T-helper 17 cell (primary cell): ENCODE measurements at places on chromosomes 4 and X. TPM values are rescaled to one million over a fixed set of nuclear protein-coding genes. Genes with fewer than 3 reads are reported as not detected.

- no peak for DNase-seq
Observed at GRCh38 chrX:57918750-57919436, 8.6 kb upstream of the ZXDA start.

DNA sequence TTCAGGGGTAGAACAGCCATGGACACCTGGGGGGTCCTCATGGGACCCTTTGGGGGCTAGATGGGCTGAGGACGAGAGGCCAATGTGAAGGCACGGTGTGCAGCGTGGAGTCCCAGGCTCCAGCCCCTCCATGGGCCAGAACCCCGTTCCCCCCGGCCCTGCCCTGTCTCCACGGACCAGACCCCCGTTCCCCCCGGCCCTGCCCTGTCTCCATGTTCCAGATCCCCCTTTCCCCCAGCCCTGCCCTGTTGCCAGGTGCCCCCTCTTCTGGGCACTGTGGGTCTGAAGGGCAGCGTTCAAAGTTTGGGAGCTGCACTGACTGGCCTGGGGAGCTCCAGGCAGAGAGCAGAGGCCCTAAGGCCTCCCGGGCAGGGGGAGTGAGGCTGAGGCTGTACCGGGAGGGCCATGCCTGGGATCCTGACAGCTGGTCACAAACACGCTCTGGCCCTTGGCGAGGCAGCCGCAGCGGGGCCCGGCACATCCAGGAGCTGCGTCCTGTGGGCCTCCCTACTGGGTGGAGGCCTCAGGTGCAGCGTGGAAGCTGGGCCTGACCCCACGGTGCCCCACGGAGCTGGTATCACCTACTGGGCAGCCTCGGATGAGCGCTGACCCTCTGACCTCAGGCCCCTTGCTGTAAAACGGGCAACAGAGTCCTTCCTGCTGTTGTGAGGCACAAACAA, 8.9 kb downstream of the DGKQ start:
- no peak for DNase-seq

Gene PRPS2
- total RNA-seq, result 16.8 TPM

Gene MXRA5
- total RNA-seq, result not detected
